ENCODE measurements at places on chromosomes 3 and 15.

DNA sequence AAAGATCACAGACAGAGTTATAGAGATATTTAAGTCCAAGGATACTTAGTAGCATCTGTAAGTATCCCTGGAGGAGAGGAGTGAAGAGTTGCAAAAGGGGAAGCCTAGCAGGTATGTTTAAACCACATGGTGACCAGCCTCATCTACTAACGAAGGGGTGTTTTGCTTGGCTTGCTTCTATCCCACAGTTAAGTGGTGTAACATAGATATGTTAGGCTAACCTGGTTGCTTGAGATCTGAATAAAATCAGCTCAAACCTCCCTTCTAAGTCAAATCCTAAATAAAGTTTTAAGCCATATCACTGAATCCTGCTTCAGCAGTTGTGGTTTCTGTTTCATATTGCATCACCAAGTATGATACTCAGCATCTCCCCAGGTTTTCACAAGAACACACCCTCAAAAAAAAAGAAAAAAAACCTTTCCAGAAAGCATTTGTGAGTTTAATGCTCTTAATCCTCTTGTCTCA is 880.2 kb downstream of the ROBO1 start:
- DNase-seq = no peak

DNA sequence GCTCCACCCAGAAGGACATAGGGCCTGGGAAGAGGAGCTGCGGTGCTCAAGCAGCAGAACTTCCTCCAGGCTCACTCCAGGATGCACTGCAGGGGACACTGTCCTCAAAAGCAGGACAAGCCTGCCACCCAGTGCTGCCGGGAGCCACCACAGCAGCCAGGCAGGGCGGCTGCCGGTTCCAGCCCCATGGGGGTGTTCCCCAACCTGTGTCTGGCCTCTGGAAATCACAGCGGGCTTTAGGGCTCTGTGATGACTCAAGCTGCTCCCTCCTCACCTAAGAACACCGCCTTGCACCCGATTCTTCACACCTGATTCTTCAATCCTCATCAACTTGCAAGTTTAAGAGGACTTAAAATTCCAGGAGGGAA is 71.9 kb upstream of the SLC6A11 start:
- no peak for DNase-seq

GRCh38 chr3:59374091-59374817 is 324.4 kb upstream of the CFAP20DC start:
- DNase-seq = no peak

DNA sequence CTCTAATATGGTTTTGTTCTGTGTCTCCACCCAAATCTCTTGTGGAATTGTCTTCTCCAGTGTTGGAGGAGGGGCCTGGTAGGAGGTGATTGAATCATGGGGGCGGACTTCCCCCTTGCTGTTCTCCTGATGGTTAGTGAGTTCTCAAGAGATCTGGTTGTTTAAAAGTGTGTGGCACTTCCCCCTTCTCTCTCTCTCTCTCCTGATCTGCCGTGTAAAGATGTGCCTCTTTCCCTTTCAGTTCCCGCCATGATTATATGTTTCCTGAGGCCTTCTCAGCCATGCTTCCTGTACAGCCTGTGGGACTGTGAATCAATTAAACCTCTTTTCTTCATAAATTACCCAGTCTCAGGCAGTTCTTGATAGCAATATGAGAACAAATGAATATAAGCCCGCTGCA is 33.1 kb downstream of the RETNLB start:
- no peak for DNase-seq

- DNase-seq = no peak
These were observed 76.7 kb downstream of the SEC22A start for GRCh38 chr3:123278446-123278845.

DNA sequence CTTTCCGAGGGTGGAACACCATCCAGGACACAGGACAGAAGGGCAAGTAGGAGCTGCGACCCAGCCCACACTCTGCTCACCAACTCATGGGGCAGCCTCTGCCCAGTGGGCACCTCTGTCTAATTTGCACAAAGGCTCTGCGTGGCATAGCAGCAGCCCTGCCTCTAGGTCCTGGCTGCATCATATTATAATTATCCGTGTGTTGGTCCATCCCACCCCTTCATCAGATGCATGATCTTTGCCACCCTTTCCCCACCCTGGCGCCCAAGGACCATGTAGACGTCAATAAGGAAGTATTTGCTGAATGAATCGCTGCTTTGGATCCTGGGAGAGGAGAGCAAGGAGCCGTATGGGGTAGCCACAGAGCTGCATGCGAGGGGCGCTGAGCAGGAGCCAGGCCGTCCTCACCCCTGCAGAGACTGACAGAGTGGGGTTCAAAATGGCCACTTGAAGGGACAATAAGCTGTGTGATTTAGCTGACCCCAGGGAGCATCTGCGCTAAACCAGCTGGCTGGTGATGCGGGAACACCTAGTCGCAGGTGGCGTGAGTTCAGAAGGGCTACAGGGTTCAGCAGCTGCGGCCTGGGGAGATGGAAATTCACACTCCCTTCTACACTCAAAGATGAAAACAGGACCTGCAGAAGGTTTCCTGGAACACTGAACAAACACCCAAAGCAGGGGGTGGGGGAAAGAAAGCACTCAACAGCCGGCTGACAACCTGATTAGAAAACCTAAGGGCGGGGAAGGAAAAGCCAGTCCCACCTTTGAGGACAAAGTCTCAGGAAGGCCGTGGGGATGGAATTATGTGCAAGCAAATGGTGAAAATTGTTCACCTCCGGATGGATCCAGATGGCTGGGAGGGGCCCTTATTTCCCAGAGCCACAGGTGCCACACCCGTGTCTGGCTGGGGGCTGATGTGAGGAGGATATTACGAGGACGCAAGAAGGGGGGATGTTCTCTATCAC is 6.4 kb downstream of the MGLL start:
- no peak for DNase-seq

DNA sequence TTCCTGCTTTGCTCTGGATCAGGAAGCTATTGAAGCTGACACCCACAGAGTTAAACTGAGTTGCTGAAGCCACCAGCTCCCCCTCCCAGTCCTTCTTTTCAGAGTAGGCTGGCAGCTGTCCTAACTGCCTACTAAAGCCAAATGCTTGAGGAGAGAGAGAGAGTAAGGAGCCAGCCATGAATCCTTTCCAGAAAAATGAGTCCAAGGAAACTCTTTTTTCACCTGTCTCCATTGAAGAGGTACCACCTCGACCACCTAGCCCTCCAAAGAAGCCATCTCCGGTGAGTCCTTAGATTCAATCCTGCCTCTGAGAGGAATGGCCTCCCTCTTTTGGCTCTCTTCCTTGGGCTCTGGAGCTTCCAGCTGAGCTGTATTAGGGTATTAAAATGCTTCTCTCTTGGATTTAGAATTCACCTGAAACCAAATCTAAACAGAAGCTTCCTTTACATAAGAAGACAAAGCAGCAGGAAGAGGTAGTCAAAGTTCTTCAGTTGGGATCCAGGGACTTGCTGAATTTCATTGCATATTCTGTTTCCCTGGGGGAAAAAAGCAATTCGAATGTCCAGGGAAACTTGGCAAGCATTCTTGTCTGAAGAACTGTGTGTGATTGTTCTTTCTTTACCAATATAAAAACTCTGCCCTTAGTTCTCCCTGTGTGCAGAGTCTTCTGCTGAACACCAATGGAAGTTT is at the start of gene SLC15A2:
TSS of gene SLC15A2 (plus strand) at position 101 of the 690 bp plus-strand sequence. CDS start at position 177, 76 bp downstream.
- no peak for DNase-seq

- no peak for DNase-seq
These were observed 297.6 kb downstream of the RPLP1 start for GRCh38 chr15:69750253-69750652.

- DNase-seq = no peak
These were observed 56.3 kb downstream of the TJP1 start for GRCh38 chr15:29765898-29766527.

DNA sequence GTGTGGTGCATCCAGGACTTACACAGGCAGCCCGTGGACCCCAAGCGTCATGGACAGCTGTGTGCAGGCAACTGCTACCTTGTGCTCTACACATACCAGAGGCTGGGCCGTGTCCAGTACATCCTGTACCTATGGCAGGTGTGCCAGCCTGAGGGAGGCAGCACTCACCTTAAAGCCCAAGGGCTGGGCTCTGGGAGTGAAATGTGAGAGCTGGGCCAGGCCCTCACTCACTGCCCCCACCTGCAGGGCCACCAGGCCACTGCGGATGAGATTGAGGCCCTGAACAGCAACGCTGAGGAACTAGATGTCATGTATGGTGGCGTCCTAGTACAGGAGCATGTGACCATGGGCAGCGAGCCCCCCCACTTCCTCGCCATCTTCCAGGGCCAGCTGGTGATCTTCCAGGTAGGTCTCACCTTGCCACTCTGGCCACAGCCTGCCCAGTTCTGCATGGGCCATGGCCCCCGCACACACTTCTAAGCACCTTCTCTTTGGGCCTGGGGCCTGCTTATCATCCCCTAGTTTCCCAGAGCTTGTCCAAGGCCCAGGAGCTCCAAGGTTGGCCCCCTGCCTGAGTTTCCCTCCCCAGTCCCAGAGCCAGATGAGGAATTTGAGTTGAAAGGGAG is 11.0 kb downstream of the VILL start:
- no peak for DNase-seq

GRCh38 chr3:8303466-8303865 is 198.2 kb upstream of the LMCD1 start:
- DNase-seq = no peak

DNA sequence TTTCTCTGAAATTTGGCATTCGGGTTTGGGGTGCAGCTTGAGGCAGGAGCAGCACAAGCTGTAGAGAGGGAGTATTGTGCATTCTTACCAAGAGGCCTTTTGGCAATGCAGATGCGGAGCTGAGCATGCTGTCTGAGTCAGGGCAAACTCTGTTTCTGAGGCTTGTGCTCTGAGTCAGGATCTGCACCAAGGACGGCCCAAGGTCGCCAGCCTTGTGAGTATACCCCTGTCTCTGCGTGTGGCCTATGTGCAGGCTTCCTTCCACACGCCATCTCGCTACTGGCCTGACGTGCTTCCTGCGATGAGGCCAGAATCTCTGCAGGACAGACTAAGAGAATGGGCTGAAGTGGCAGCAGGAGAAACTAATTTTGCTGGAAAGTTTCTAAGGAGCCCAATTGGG is 83.8 kb upstream of the ROPN1 start:
- peak; percentile 13 for DNase-seq

GRCh38 chr3:159765030-159765859 is 223.4 kb upstream of the IL12A start:
- peak; percentile 97 for DNase-seq

- no peak for DNase-seq
These were observed 310.6 kb downstream of the PDCD6IP start for GRCh38 chr3:34109021-34109420.

GRCh38 chr3:113783463-113783862 is 36.6 kb downstream of the ATP6V1A start:
- DNase-seq = peak; percentile 98

DNA sequence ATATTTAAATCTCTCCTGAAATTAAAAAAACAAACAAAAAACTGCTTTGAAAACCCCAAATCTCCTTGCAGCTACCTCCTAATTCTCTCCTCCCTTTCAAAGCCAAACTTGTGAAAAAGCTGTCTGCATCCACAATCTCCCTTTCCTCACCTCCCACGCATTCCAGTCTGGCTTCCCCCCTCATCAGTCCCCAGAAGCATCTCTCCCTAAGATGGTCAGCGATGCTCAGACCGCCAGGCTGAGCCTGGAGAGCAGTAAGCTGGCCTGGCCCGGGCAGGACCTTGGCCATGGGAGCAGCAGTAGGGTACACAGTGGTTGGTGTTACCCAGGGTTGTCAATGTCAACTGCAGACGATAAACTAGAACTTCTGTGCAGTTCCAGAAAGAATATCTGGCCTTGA is 32.9 kb upstream of the BLM start:
- no peak for DNase-seq

DNA sequence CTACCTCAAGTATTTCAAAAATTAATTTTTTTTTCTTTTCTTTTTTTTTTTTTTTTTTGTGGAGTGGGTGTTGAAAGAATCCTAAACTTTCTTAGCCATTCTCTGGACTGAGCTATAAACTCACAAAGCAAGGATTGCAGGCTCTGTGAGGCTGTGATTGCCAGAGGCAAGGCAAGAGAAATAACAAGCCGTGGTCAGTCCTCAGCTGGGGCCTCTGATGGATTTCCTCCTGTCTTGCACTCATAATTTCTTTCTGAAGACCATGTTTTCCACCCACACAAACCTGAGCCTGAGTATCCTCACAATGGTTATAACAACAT is 1.3 kb downstream of the CX3CR1 start:
- no peak for DNase-seq

- no peak for DNase-seq
These were observed 316.3 kb downstream of the UACA start for GRCh38 chr15:70447081-70447480.

DNA sequence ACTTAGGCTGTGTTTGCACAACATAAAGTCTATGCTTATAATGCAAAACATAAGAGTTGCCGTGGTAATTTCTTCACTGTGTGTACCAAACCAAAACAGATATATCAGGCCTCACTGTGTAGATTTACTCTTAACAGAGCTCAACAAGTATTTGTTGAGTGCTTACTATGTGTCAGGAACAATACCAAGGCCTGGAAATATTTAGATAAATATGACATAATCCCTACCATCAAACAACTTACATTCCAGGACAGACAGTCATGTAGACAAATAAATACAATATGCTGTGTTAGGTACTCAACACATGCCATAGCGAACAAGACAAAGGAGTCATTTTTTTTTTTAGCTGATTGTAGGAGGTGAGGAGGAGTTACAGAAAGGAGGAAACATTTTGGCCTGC is 554.0 kb downstream of the NSUN3 start:
- DNase-seq = no peak

GRCh38 chr15:100526027-100526481 is 2.7 kb downstream of the CERS3 start:
- no peak for DNase-seq

GRCh38 chr15:60179786-60180391 is 175.8 kb downstream of the FOXB1 start:
- peak; percentile 3 for DNase-seq

DNA sequence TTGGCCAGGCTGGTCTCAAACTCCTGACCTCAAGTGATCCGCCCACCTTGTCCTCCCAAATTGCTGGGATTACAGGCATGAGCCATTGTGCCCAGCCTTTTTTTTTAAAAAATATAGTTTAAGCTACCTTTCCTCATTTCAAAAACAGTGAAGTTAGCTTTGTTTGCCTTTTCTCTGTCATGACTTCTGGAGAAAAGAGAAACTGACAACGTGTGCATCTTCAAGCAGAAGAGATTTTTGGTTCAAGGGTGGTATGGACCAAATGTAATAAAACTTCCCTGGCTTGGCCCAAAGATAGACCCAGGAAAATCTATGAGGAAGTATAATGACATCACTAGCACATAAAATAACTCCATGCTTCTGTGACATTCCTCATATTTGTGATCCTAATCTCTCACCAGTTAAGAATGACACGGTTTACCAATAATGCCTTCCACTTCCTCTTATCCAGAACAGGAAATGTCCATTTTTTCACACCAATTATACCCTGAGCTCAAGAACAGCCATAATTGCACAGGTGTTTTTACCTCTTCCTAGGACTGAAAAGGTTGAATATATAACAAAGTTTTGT is 781.2 kb upstream of the NR2F2 start:
- DNase-seq = no peak

GRCh38 chr3:161319867-161320266 is 51.5 kb downstream of the SPTSSB start:
- no peak for DNase-seq

DNA sequence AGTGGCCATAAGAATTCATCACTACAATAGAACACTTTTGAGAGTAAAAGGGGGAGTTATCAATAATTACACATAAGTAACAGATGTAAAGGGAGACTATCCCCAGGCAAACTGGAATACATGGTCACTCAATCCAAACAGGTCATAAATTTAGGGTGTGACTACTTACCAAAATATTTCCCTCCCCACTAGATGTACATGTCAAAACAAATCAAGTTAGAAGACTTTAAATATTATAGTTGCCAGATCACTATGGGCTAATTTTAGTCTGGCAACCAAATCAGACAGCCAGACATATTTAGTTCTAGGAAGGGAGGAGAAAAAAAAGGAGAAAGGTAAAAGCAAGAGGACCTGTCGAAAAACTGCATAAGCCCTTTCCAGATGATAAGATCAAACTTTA is 23.1 kb downstream of the SLC24A5 start:
- no peak for DNase-seq
